ENCODE measurements at places on chromosomes 2 and 18.

DNA sequence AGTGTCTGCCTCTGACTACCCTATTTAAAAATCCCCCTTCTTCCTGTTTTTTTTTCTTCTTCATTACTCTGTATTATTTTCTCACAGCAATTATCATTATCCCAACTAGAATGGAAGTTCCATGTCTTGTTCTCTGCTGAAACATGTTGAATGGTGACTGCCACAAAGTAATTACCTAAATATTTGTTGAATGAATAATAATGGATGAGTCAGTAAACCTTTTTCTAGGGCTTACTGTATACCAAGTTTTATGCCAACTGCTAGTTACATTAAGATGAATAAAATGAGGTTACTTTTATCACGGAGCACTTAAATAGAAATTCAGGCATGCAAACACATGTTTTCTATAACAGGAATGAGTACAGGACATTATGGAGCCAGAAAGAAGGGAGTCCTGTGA, 490.6 kb downstream of the THSD7B start:
- DNase-seq: no peak

- no peak for DNase-seq
Observed at GRCh38 chr2:190641469-190641868, 7.4 kb upstream of the NAB1 start.

- no peak for DNase-seq
Observed at GRCh38 chr18:55013086-55013485, 53.8 kb upstream of the CCDC68 start.

DNA sequence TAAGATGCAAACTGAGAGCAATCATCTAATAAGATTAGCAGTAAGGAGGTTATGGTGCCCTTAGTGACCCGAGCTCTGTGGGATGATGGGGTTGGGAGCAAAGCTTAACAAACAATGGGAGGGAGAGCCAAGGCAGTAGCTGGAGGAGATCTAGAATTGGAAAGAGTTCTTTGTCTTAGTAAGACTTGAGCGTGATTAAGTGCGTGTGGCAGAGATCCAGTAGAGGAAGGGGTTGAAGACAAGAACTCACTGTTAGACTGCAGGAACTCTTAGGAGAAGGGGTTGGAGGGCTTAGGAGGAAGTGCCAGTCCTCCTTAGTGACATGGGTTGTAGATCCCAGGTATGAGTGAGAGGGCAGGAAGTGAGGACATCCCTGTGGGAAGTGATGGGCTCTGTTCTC, 184.7 kb downstream of the GFPT1 start:
- DNase-seq: no peak

GRCh38 chr2:232628466-232629128, 4.8 kb upstream of the EFHD1 start:
- DNase-seq: no peak

DNA sequence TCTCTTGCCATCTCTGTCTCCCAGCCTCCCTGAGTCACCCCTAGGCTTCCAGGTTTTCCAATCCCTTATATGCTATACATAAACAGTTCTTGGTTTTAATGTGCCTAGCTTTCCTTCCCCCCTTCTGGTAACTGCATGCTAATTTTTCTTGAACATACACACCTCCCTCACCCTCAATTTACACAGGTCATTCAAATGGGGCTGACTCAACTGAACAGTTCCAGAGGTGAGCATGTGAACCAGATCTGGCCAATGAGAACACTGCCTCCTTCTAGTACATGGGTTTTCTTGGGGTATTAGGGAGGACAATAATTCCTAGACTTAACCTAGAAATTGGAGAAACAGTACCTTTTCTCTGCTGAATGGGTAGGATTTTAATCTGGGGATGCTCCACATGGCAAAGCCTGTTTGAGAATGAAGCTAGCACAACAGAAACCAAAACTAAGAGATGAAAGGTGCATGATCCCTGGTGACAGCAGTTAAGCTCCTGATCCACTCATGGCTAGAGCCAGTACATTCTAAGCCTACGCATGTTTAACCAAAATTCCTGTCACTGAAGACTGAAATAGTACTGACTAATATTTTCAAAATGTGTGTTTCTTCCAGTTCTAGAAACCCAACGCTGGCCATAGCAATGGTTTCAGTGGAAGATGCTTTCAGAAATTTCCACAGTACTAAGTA, 11.8 kb downstream of the SLC25A12 start:
- no peak for DNase-seq

GRCh38 chr18:44548291-44549221, 132.1 kb upstream of the SETBP1 start:
- peak; percentile 9 for DNase-seq

DNA sequence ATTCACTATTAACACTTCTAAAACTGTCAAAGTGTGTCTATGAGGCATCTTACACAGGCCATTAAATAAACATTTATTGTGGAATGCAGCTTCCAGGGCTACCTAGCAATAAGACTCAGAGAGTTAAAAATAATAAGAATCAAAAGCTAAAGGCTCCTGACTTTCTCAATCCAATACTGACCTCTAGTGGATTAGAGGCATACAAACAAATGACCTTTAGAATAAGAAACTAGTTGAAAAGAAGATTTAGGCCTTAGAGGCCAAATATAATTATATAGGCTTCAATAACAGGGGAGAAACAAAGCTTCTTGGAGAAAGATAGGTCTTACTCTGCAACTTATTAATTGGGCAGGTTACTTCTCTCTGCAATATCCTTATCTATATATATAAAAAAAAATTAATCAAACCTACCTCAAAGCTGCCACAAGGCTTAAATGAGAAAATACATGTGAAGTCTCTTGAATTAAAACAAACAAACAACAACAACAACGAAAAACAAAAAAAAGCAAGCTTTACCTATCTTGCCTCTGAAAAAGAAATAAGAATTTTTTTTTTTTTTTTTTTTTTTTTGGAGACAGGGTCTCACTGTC, 246.1 kb downstream of the EXOC6B start:
- peak; percentile 69 for DNase-seq

GRCh38 chr2:223082706-223083105, 30.7 kb downstream of the KCNE4 start:
- DNase-seq: no peak

DNA sequence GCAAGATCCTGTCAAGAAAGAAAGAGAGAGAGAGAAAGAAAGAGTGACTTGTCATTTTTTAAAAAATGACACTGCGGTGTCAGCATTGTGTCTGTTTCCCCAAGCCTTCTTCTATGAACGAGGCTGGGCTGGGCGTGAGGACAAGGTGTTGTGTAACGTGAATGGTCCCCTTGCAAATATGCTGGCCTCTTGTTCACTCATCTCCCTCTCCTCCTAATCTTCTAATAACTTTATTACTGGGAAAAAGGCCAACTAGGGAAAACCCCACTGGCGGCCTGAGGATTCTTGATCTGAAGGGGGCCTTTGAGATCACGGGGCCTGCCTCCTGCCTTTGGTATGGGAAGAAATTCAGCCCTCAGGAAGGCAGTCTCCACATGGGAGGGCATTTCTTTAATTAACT, 163.1 kb downstream of the MIB1 start:
- DNase-seq: no peak

DNA sequence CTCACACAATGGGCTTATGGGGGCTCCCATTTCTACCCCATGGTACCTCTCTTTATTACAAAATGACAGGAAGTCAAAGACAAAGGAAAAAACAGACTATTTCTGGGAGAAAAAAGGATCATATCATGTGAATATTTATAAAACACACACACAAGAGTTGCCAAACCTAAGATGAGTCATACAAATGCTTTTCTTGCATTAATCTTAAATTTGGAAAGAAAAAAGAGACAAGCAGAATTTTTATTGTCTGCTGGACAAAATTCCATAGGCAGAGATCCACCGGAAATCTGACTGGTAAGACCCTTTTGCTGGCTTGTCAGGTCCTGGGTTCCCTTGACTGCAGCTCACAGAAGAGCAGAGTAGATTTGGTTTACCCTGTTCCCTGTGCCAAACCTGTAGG, 1732.3 kb upstream of the PIK3C3 start:
- DNase-seq: no peak

GRCh38 chr2:48471048-48471474, 58.9 kb upstream of the STON1 start:
- peak; percentile 83 for DNase-seq

GRCh38 chr2:65231892-65232477, 4.4 kb downstream of the ACTR2 start:
- no peak for DNase-seq

- peak; percentile 67 for DNase-seq
Observed at GRCh38 chr2:70921839-70922234, 13.9 kb upstream of the ATP6V1B1 start.

- DNase-seq: peak; percentile 46
Observed at GRCh38 chr2:64904413-64905329, 84.5 kb upstream of the SLC1A4 start.

- no peak for DNase-seq
Observed at GRCh38 chr2:236689981-236690380, 120.4 kb downstream of the ACKR3 start.

DNA sequence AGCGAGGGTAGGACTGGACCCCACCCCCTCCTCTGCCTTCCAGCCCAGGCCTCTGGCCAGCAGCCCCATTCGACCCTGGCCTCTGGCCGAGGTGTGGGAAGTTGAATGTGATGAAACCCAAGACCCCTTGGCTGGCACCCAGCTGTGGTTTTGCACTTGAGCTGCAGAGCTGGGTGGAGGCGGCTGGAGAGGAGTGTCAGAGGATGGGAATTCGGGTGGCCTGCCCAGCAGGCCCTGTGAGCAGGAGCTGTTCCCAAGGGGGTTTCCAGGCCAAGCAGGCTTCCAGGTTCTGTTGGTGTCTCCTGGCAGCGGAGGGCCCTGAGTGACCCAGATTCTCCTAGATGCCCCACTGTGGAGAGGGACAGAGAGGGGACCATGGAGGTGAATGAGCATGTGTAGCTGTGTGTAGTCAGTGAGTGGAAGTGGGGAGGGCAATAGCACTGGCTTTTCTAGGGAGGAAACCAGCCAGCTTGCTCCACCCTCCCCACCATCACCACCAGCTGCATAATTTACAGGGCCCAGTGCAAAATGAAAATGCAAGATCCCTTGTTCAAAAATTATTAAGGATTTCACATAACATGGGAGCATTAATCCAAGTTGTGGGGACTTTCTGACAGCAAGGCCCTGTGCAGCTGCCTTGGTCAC, 172.2 kb upstream of the HAAO start:
- DNase-seq: no peak
